Retinal pigment epithelial cell (primary cell): ENCODE measurements at places on chromosomes 6 and 20.

DNA sequence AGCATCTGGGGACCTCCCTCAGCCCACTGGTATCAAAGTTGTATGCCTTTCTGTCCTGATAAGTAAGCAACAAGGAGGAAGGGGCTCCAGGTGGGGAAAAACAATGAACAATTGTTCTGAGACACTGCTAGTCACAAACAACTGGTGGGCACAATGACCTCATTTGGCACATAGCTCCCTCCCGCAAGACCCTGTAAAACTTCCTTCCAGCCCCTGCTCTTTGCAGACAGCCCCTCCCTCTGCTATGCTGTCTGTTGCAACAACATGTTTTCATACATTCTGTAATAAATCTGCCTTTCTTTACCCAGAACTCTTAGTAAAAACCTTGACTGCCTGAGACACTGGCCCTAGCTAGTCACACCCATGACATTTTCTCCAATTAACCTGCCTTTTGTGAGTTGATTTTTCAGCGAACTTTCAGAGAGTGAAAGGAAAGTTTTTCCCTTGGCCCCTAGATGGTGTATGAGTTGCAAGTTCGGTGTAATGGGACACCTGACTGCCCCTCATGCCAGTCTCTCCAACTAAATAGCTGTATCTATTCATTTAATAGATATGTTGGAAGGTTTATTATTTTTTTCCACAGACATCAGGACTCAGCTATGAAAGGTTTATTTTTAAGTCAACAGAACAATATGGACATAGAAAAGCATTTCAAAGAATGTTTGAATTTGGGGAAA, 142.3 kb upstream of the SLC22A16 start:
- no peak for DNase-seq

DNA sequence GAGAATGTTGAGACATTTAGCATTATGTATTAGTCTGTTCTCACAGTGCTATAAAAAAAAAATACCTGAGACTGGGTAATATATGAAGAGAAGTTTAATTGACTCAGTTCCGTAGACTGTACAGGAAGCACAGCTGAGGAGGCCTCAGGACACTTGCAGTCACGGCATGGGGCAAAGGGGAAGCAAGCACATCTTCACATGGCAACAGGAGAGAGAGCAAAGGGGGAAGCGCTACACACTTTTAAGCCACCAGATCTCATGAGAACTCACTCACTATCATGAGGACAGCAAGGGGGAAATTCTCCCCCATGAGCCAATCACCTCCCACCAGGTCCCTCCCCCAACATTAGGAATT, 26.8 kb upstream of the TFAP2A start:
- DNase-seq: no peak

- no peak for DNase-seq
Observed at GRCh38 chr20:33552519-33552918, 62.6 kb downstream of the CBFA2T2 start.

- no peak for DNase-seq
Observed at GRCh38 chr6:24655215-24655614, 9.2 kb upstream of the KIAA0319 start.

DNA sequence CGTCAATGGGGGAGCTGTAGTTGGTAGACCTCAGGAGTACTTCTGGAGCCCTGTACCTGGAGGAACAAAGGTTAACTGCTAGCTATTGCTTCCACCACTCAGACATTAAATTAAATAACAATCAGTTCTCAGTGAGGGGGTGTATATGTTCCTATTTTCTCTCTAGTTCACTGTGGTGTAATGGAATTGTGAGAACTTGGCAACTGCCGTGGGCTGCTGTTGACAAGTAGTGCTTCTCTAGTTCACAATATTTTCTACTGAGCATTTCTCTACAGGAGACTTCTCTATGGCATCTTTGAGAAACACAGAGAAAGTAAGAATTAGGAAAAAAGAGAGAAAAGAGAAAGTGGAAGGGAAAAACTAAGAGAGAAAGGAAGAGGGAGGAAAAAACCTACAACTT, 23.4 kb upstream of the GSTA4 start:
- no peak for DNase-seq

DNA sequence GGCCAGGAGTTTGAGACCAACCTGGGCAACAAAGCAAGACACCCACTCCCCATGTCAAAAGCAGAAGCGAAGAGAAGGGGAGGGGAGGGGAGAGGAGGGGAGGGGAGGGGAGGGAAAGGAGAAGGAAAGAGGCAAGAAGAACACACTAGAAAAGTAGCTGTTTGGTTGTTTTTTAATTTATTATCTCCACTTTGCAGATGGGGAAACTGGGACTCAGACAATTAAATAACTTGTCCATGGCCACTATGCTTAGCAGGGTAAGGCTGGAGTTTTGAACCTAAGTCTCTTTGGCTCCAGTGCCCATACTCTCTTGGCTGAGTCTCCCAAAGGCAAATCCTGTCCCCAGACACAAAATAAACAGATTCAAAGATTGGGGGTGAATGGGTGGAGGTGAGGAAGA, 12.4 kb upstream of the GHRH start:
- no peak for DNase-seq

DNA sequence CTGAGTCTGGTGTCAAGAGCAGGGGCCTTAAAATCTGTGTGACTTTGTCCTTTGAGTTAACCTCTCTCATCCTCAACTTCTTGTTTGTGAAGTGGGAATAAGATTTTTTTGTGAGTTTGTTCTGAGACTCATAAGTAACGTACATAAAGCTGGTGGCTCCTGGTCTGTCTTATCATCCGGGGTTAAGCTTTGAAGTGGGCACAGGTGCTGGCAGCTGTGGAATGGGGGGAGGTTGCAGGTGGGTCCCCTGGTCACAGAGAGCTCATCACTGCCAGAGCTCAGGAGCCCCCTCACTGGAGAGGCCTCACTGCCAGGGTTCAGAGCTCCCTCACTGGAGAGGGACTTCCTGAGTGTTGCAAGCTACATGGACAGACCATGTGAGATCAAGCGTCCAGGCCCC, 174.1 kb downstream of the NRN1 start:
- DNase-seq: no peak

DNA sequence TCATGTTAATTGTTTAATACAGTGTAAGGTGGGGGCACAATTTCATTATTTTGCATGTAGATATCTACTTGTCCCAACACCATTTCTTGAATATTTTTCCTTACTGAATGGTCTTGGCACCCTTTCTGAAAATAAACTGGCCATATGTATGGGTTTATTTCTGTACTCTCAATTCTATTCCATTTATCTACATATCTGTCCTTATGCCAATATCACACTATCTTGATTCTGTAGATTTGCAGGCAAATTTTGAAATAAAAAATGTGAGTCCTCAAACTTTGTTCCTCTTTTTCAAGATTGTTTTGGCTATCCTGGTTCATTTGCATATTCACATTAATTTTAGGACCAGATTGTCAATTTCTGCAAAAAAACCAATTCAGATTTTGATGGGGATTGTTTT, 34.8 kb downstream of the SCGN start:
- DNase-seq: no peak

- no peak for DNase-seq
Observed at GRCh38 chr20:46550461-46550860, at the start of gene OCSTAMP. OCSTAMP (minus strand) TSS chr20:46550654; CDS start chr20:46550560, 94 bp downstream.

GRCh38 chr6:105369145-105369544, 33.7 kb downstream of the PREP start:
- DNase-seq: no peak

- no peak for DNase-seq
Observed at GRCh38 chr6:120938876-120939472, 395.3 kb downstream of the TBC1D32 start.
